Activated CD8-positive, alpha-beta T cell treated with anti-CD3 and anti-CD28 coated beads, Interleukin-2, amount 10 ng/mL, durations not matched to agents 7 days and 5 days (primary cell): ENCODE measurements at places on chromosomes 6 and 20. TPM values are rescaled to one million over a fixed set of nuclear protein-coding genes. Genes with fewer than 3 reads are reported as not detected.

Gene GMPR
- total RNA-seq: 11.0 TPM

Gene PXDC1
- not detected for total RNA-seq

Gene CST3
- 0.50 TPM for total RNA-seq

Gene SNTA1
- total RNA-seq: 13.4 TPM

Gene ZNF334
- total RNA-seq: 1.3 TPM

Gene HLA-B
- 3,473 TPM for total RNA-seq

Gene SLC22A16
- not detected for total RNA-seq

Gene SEL1L2
- not detected for total RNA-seq

Gene REPS1
- 39.2 TPM for total RNA-seq

Gene THBD
- total RNA-seq: not detected

Gene BCL2L1
- 71.4 TPM for total RNA-seq

Gene OR12D2
- total RNA-seq: not detected

Gene ID1
- 0.42 TPM for total RNA-seq

Gene SERPINB6
- total RNA-seq: 51.0 TPM

Gene AK9
- 3.1 TPM for total RNA-seq

Gene BEND6
- not detected for total RNA-seq

Gene VGLL2
- total RNA-seq: not detected

Gene NOX3
- not detected for total RNA-seq

Gene ACSS1
- 40.9 TPM for total RNA-seq

Gene MDN1
- 58.2 TPM for total RNA-seq

Gene BLCAP
- total RNA-seq: 34.6 TPM
